ENCODE measurements at places on chromosomes 6 and 20.

DNA sequence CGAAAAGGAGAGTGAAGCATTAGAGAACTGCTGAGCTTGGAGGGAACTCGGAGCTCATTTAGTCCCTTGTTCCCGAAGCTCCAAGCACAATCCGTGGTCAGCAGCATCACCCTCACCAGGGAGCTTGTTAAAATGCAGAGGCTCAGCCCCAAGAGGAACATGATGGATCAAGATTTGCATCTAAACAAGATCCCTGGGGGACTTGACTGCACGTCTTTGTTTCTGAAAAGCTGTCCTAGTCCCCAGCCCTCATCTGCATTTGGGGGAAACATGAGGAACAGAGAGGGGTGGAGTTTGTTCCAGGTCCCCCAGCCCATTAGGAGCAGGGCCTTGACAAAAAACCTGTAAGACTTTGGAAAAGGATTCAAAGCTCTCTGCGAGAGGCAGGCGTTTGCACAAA is 4.1 kb upstream of the LBP start:
- no peak for DNase-seq

- no peak for DNase-seq
These were observed 102.4 kb downstream of the SULF2 start for GRCh38 chr20:47682916-47683315.

GRCh38 chr20:5900908-5901307 is 49.4 kb downstream of the TRMT6 start:
- no peak for DNase-seq

DNA sequence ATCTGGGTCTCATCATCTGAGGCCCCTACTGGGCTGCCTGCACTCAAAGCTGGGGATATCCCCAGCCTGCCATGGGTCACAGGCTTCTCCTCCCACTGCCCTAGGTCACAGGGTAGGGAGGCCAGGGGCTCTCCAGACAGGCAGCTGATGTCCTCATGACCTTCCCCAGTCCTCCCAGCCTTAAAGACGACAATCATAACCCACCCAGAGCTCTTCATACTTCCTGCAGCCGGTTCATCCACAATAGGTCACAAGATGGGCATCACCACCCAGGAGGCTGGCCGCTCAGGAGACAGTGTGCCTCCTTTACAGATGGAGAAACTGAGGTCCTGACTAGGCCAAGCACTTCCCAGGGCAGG is 15.2 kb downstream of the TFEB start:
- no peak for DNase-seq

GRCh38 chr6:151392427-151392826 is 1.1 kb upstream of the ZBTB2 start:
- DNase-seq = no peak

GRCh38 chr20:12156252-12156651 is 238.6 kb downstream of the BTBD3 start:
- DNase-seq = no peak

DNA sequence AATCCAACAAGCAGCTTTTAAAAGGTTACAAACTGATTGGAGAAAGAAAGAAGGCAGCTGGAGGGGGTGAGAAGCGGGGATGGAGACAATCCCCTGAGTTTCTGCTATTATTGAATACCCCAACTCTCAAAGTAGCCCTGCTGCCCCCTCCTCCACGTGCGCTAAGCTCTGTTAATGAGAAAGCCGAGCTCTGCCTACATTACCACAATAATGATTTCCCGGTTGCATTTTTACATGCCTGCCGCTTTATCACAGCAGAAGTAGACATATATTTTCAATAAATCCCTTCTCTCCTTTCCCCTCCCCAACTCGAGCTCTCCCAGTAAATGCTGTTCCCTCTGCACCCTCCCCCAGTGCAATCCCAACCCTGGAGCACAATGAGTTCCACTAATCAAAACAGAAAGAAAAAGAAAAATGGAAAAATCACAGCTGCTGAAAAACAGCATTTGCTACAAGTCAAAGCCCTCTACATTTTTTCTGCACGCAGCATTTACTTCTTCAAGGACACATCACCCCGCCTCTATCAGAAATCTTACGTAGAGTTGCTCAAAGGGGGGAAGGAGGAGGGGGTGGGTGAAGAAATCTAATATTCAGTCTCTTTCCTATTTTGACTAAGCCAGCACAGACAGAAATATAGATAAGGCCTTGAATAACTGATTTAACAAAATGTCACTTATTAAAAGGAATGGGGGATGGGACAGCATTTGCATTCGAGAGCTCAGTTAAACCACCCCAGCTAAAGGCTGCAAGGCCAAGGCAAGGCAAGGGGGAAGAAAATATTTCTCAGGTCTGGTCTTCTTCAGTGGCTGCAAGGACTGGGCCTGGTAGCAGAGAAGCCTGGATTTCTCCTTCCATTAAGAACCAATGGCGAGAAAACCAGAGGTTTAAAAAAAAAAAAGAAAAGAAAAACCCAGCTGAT is 10.7 kb downstream of the TRERF1 start:
- peak; percentile 25 for DNase-seq

DNA sequence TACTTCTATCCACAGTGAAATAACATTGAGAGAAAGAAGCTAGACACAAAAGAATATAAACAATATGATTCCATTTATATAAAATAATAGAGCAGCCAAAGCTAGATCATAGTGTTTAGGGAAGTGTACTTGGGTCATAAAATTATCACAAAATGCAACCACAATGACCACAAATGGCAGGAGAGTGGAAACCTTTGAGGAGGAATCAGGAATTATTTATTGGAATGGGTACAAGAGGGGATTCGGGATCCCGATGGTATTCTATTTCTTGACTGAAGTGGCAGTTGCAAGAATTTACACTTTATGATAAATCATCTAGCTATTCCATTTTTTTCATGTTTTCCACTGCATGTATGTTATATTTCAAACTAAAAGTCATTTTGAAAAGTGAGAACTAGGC is 76.1 kb downstream of the IPCEF1 start:
- no peak for DNase-seq

GRCh38 chr6:25902071-25902470 is 28.0 kb upstream of the SLC17A3 start:
- no peak for DNase-seq

DNA sequence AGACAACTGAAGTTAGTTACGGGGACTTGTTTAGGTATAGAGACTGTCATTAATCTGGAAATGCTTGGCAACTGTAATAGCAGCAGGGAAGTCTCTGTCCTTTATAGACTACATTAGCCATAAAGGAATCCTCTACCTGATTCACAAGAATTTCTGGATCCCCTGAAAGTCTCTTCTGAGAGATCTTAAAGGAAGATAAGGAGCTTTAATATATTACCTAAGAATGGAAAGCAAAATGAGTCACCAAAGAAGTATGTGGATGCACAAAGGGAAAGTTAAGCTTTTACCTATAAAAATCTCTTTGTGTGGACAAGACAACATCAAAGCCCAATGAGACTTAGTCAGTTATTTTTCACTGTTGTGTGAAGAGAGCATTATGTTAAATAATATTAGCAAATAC is 92.2 kb upstream of the RSPO3 start:
- no peak for DNase-seq

DNA sequence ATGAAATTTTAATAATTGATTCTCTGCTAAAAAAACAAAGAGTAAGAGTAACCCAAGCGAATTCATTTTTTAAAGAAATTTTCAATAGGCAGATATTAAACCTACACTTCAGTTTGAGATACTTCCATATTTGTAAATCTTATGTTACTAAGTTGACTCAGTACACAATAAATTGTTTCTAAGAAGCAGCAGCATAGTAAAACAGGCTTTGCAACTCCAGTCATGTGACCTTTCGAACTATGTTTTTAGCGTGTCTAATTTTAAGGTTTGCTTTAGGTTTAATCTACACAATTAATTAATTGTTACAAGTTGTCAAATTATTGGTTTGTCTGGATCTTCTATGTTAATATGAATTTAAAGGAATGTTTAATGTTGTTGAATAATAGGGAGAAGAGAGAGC is 708.9 kb upstream of the CITED2 start:
- no peak for DNase-seq

GRCh38 chr6:90967471-90967870 is 380.6 kb upstream of the MAP3K7 start:
- no peak for DNase-seq

DNA sequence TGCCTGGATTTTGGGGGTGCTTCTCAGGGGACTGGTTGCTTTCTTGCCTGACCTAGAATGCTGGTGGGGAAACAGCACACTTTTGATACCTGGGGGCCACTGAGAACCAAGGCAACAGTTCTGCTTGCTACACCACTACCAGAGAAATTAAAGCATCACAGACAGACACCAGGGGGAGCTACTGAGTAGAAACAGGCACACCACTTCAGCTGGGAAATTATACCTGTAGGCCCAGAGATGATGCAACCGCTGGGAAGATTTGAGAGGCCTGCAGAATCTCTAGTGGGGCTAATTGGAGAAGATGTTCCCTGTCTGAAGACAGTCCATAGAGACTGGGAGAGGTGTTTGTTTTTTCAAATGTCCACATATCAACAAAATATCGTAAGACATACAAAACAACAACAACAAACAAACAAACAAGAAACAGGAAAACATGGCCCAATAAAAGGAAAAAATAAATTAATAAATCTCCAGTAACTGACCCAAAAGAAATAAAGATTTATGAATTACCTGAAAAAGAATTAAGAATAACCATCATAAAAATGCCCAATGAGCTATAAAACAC is 129.4 kb upstream of the RIN2 start:
- DNase-seq = peak; percentile 68

DNA sequence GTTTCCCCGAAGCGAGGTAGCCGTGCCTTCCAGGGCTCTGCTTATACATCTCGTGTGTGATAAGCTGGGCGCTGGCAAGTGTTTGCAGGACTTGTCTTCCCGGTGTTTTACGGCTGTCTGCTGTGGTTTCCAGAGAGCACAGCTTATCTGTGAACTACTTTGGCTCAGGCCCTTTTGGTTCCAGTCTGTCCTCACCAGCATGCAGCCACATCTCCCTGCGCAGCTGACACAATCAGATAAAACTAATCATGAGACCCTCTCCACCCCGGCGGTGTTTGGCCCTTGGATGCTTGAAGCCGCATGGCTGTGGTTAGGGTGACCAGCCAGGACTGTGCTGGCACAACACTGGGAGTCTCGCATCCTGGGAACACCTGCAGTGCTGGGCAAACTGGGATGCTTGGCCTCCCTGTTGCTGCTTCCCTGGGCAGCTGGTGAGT is 241.8 kb upstream of the FOXQ1 start:
- DNase-seq = no peak

All from EH (cell line).